Tibial artery (tissue), 4 donors: ENCODE measurements at places on chromosomes 2 and 18.

DNA sequence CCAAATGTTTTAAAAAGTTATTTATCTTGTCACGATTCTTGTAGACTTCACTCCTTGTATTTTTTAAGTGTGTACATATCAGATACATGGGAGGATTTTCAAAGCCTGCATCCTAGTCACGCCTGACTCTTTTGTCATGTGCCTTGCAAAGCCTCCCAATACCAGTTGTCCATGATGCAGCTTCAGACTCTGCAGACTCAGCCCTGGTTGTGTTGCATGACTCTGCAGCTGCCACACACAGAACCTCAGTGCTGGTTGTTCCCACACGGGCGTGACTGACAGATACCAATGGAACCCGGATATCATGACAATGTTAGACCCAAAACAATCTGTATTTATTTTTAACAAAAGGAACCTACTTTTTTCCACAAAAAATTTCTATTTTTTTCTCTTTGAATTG lies 38.2 kb downstream of the TPO start:
- H3K27ac ChIP-seq, result no peak overlapping the region
- no peaks in the 10 kb centered on the region for H3K36me3 ChIP-seq
- DNase-seq, result no peak
- H3K4me3 ChIP-seq, result no peak overlapping the region
- no peaks in the 10 kb centered on the region for H3K4me1 ChIP-seq

- no peak overlapping the region for H3K27ac ChIP-seq
- no peaks in the 10 kb centered on the region for H3K27me3 ChIP-seq
- no peak overlapping the region for H3K4me3 ChIP-seq
- H3K4me1 ChIP-seq, result no peaks in the 10 kb centered on the region
- no peak for DNase-seq
- H3K36me3 ChIP-seq, result no peaks in the 10 kb centered on the region
These were observed 662.9 kb downstream of the IRS1 start for GRCh38 chr2:226136739-226137138.

DNA sequence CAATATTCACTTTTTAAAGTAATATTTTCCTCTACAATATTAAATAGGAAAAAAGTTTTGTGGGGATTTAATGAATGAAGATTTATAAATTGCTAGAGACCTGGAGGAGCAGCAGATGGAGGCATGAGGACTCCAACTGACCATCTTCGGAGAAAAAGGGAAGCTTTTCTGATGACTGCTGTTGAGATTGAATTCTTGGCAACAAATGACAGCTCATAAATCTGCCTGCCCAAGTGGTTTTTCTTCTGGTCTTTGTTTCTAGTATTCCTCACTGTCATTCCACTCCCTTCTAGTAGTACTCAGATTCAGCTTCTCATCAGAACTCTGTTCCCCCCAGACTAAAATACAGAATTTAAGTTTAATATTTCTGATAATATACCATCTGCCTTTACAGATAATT lies 157.0 kb downstream of the EML6 start:
- DNase-seq, result no peak
- no peaks in the 10 kb centered on the region for H3K27me3 ChIP-seq
- no peaks in the 10 kb centered on the region for H3K36me3 ChIP-seq

DNA sequence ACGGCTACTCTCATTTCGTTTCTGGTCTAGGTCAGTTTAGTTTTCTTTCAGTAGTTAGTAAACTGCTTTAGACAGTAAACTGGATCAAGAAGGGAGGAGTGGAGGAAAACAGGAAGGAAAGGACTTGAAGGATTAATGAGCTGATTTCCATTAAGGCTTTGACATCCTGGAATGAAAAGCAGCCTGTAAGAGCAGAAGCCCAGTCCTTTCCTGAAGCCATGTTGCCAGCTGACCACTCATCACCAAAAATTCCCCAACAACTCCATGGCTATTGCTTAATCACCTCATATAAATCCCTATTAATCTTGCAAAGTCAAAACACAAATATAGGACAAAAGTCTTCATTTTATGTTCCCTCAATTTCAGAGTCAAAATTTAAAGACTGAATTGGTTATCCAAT lies 113.7 kb upstream of the ZFP36L2 start:
- DNase-seq, result no peak
- no peak overlapping the region for H3K4me3 ChIP-seq
- H3K4me1 ChIP-seq, result peaks cover 3% of the 10 kb centered on the region
- no peaks in the 10 kb centered on the region for H3K36me3 ChIP-seq

- H3K27me3 ChIP-seq, result no peaks in the 10 kb centered on the region
- no peak for DNase-seq
- H3K4me1 ChIP-seq, result peaks cover 51% of the 10 kb centered on the region
- no peaks in the 10 kb centered on the region for H3K36me3 ChIP-seq
- no peak overlapping the region for H3K4me3 ChIP-seq
- H3K27ac ChIP-seq, result no peak overlapping the region
These were observed 592.5 kb upstream of the ZEB2 start for GRCh38 chr2:145112467-145112866.

- H3K36me3 ChIP-seq, result peaks cover 7% of the 10 kb centered on the region
- H3K27ac ChIP-seq, result no peak overlapping the region
- peaks cover 23% of the 10 kb centered on the region for H3K4me1 ChIP-seq
- no peak overlapping the region for H3K4me3 ChIP-seq
- no peak for DNase-seq
These were observed 27.1 kb upstream of the TXNDC2 start for GRCh38 chr18:9858642-9859041.

DNA sequence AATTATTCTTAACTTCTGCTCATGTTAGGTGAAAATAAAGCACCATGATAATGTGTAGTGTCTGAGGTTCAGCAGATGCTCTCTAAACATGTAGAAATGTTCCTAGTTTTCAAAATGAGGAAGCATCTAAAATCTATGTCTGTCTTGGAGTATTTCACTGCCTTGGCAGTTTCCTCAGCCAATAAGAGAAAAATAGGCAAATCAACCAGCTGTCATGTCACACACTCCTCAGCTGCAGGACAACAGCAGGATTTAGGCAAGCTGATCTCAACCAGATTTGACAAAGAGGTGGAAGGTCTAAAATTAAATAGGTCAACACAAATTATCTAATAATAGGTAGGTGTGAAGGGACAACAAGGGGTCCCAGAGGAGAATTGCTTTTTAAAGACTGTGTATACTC lies 164.1 kb upstream of the BOD1L2 start:
- H3K4me3 ChIP-seq, result no peak overlapping the region
- H3K27ac ChIP-seq, result no peak overlapping the region
- DNase-seq, result no peak
- H3K36me3 ChIP-seq, result no peaks in the 10 kb centered on the region
- H3K4me1 ChIP-seq, result no peaks in the 10 kb centered on the region
- no peaks in the 10 kb centered on the region for H3K27me3 ChIP-seq

DNA sequence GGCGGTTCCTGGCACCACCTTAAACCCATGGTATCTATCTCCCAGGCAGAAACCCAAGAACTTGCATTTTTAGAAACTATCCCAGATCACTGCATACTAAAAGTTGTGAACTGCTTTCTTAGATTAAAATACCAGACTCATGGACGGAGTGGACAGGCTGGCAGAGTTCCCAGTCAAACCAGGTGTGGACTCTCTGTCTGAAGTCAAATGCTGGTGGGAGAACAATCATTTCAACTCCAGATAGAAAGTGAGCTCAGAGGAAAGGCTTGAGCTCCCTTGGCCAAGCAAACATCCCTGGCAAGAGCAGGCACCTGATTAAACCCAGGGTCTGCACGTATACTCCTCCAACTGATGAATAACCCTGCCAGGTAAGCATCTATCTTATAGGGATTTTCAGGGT lies 19.5 kb downstream of the NXPH2 start:
- H3K4me3 ChIP-seq, result no peak overlapping the region
- H3K36me3 ChIP-seq, result no peaks in the 10 kb centered on the region
- no peak for DNase-seq
- no peaks in the 10 kb centered on the region for H3K27me3 ChIP-seq

- no peak overlapping the region for H3K4me3 ChIP-seq
- peaks cover 89% of the 10 kb centered on the region for H3K36me3 ChIP-seq
- peaks cover 1% of the 10 kb centered on the region for H3K4me1 ChIP-seq
- peak overlapping the region; percentile 53 for H3K27ac ChIP-seq
- no peak for DNase-seq
These were observed 180.2 kb downstream of the TNS1 start for GRCh38 chr2:217822296-217823252.

DNA sequence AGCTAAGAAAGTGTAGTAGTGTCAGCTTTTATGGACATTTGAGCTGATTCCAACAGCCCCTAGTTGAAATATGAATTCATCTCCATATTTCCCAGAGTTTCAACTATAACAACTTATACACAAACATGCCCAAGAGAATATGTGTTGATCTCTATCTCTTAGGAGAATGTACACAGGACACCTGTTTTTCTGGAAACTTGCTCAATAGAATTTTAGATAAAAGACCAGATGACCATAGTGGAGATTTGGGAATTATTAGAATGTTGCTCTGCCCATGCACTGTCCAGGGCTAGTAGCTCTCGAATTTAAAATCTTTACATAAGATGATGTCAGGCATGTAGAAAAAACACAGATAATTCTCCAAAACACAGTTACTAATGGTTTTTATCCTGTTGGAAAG lies 162.3 kb upstream of the VRK2 start:
- H3K27ac ChIP-seq, result no peak overlapping the region
- no peak for DNase-seq
- no peaks in the 10 kb centered on the region for H3K27me3 ChIP-seq

DNA sequence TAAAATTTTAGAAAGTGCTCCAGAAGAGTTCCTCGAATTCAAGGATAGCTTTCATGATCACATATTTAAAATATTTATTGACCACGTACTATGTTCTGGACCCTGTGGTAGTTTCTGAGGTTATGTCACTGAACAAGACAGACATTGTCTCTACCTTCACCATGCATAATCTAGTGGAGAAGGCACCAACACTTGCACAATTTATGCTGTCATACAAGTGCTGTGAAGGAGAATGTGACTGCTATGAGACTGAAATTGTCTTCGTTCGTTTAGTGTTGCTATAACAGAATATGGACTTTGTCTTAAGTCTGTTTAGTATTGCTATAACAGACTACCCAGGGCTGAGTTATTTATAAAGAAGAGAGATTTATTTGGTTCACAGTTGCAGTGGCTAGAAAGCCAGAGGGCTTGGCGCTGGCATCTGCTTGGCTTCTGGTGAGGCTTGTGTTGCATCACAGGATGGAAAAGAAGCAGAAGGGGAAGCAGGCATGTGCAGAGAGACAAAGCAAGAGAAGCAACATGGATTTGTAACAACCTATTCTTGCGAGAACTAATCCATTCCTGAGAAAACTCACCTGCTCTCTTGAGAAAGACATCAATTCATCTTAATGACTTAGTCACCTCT lies 50.0 kb upstream of the RFX8 start:
- no peaks in the 10 kb centered on the region for H3K4me1 ChIP-seq
- no peak for DNase-seq
- no peak overlapping the region for H3K27ac ChIP-seq
- H3K36me3 ChIP-seq, result no peaks in the 10 kb centered on the region
- H3K27me3 ChIP-seq, result no peaks in the 10 kb centered on the region
- no peak overlapping the region for H3K4me3 ChIP-seq

DNA sequence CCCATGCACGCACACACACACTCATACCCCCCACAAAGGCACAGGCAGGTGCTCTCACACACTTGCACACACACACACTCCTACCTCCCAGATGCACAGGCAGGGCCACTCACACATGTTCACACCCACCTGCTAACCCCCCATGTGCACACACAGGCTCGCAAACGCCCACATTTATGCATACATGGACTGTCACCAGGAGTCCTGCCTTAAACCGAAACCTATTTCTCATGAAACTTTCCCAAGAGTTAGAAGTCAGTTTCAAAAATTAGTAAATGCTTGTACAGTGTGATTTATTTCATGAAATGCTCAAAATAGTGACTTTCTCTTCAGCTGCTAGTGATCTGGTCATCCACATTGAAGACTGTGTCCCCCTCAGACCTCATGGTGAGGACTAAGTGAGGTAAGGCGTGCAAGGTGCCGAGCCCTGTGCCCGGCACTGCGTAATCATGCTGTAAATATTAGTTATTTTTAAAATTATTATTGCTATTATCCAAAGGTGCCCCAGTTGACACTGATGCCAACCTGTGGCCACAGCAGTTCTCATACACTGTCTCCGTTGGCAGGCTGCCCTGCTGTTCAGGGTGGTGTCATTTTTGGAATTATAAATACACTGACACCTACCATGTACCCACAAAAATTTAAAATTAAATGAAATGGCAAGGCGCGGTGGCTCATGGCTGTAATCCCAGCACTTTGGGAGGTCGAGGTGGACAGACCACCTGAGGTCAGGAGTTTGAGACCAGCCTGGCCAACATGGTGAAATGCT lies 12.4 kb downstream of the CNNM4 start:
- no peak for DNase-seq
- H3K4me3 ChIP-seq, result no peak overlapping the region
- H3K36me3 ChIP-seq, result no peaks in the 10 kb centered on the region
- H3K27me3 ChIP-seq, result no peaks in the 10 kb centered on the region
- H3K27ac ChIP-seq, result no peak overlapping the region

DNA sequence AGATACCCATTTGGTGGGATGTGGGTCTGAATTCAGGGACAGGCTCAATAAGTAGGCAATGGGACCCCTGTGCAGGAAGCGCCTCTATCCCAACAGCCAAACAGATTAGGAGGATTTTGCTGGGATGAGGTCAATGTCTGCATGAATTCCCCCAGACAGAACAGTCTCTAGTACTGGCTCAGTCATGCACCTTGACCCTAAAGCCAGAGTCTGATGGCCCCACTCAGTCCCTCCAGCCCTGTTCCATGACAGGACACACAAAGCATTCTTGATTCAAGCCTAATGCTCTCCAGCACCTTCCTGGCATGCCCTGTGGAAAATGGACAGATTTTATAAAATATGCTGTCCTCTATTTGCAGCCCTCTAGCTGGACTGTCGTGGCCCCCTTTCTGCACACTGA lies 49.8 kb upstream of the RAB6D start:
- H3K27me3 ChIP-seq, result no peaks in the 10 kb centered on the region
- H3K27ac ChIP-seq, result no peak overlapping the region
- H3K4me1 ChIP-seq, result no peaks in the 10 kb centered on the region
- H3K36me3 ChIP-seq, result no peaks in the 10 kb centered on the region
- no peak for DNase-seq
- H3K4me3 ChIP-seq, result no peak overlapping the region

- H3K27me3 ChIP-seq, result no peaks in the 10 kb centered on the region
- H3K4me1 ChIP-seq, result no peaks in the 10 kb centered on the region
- H3K36me3 ChIP-seq, result no peaks in the 10 kb centered on the region
- H3K27ac ChIP-seq, result no peak overlapping the region
- H3K4me3 ChIP-seq, result no peak overlapping the region
These were observed 81.4 kb upstream of the GATA6 start for GRCh38 chr18:22088029-22088428.

- H3K27me3 ChIP-seq, result no peaks in the 10 kb centered on the region
- no peaks in the 10 kb centered on the region for H3K36me3 ChIP-seq
- H3K4me1 ChIP-seq, result no peaks in the 10 kb centered on the region
- no peak overlapping the region for H3K27ac ChIP-seq
- no peak for DNase-seq
- no peak overlapping the region for H3K4me3 ChIP-seq
These were observed 550.3 kb upstream of the HS6ST1 start for GRCh38 chr2:128868686-128869551.

DNA sequence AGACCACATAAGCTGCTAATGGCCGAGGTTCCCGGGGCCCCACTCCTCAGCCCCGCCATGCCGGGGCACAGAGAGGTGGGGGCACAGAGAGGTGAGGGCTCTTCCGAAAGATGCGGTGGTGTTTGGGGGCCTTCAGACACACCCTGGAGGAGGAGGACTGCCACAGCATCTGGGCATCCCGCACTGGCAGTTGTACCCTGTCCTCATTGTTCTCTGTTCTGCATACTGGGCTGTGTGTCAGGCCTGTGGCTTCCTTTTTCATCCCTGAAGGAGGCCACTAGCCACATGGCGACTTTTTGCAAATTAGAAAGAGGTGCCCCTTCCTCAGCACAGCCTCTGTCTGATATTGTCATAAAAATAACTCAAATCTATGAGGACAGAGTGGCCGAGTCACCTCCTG lies 150.1 kb downstream of the CTIF start:
- no peak for DNase-seq
- H3K4me1 ChIP-seq, result no peaks in the 10 kb centered on the region
- H3K36me3 ChIP-seq, result peaks cover 9% of the 10 kb centered on the region
